HCT116 (cell line): ENCODE measurements at places on chromosomes 7 and 10.

DNA sequence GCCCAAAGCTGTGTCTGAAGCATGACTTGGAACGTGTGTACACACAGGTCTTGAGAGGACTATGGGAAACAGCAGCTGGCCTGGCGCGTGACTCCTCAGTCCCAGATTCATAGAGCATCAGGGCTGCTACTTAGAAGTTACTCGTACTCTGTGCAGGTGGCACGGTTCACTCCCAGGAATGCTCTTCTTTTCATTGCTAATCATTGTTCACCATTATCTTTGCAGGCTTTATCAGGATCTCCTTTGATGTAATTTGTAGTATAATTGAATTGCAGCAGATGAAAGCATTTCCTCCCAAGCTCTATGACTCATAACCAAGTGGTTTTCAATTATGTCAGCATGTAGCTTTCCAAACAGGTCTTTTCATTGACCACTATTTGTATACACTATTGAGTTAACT is 938.9 kb downstream of the NRG3 start:
- no peak for DNase-seq

- DNase-seq = no peak
Measured at GRCh38 chr10:85598646-85599045, 767.9 kb downstream of the GRID1 start.

DNA sequence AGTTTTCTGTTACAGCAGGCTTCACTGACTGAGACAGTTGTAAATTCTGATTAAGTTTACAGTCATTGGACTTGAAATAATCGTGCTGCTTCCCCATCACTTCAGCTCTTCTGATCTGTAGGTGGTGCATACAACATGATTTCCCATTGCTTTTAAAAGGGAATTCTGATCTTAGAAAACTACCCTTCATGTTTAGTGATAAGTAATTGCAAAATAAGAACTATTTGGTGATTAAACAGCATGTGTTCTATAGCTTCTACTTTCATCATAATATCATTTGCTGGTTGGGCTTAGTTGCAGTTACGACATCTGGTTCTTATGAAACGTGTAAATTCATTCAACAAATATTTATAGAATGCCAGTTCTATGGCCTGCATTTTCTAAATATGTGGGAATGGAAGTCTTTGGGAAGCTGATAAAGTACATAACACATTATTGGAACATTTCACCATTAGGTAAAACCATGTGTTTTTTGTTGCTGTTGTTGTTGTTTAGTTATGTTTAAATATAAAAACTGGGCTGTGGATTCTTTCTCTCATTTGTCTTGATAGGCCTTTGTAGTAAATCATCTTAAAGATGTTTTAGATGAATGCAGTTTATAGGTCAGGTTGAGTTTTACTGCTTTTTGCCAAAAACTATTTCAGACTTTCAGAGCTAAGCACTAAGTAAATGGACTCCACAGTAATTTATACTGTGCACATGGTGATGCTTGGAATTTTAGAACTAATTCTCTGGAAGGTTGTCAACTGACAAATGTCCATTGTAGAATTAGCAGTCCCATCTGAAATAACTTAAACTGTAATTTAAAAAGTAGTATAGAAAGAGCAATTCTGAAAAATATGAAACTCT is 13.1 kb downstream of the GNAI1 start:
- DNase-seq = no peak

- no peak for DNase-seq
Measured at GRCh38 chr10:42985436-42986316, 91.2 kb upstream of the RET start.

GRCh38 chr7:66974986-66975590 is 20.3 kb downstream of the SBDS start:
- DNase-seq = no peak

DNA sequence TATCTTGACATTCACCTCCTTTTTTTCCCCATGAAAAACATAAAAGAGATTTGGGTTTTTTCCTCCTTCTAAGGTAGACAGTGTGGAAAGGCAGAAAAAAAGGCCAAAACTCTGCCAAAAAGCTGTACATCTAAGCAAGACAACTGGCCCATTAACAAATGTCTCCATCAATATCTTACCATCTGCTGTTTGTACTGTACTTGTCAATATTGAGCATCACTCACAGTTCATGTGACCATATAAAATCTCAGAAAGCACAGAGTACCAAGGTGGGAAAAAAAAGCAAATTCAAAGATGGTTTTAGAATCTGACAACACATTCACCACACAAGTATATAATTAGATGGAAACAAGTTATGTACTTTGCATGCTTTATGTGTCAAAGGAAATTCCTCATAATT is 52.6 kb downstream of the CACNA2D1 start:
- no peak for DNase-seq

GRCh38 chr10:68271196-68271882 is 39.4 kb upstream of the ATOH7 start:
- no peak for DNase-seq

- DNase-seq = no peak
Measured at GRCh38 chr7:35908331-35909216, 107.7 kb downstream of the SEPTIN7 start.

DNA sequence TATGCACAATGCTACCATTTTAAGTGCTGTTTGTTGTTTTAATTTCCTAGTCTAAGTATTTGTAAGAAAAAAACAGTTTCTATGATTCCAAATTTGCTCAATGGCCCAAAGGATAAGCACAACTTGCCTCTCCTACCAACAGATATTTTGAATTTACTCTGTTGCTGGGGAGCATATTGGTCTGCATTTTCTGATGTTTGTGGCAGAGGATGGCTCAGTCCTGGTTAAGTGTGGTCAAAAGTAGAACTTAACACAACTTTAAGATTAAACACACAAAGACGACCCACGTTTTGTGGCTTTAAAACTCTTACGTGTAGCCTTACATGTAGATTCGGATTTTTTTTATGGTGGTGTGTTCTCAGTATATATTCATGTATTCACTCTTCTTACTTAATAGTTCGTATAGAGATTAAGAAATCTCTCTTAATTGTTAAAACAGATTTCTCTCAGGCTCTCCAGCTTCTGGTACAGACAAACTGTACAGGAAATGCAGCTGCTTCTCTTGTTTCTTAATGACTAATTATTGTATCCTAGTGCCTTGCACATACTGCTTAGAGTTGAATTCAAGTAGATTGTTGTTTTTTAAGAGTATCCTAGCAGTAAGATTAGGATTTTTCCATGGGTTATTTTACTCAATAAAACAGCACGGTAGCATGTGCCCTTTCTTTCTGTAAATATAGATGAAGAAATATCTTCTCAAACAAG is 86.2 kb downstream of the GPR85 start:
- no peak for DNase-seq

DNA sequence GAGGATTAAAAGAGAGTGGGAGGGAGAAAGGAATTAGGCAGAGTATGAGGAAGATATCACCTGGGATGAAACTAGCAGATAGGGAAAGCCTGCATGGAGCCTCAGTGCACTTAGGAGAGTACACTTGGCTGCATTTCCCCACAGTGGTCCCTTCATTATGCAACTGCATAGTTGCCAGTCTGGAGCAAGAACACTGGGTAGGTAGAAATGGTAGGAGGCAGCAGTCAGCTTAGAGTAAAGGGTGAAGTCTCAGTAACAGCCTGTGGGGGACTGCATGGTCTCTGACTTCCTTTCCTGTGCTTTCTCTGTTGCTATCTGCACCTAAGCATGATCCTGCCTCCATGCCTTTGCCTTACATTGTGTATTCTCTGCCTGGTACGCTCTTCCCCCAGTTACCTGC is 14.0 kb upstream of the PCGF5 start:
- DNase-seq = no peak

- DNase-seq = no peak
Measured at GRCh38 chr7:101205901-101206664, 5.2 kb upstream of the MOGAT3 start.

GRCh38 chr10:29668628-29669027 is 33.9 kb upstream of the SVIL start:
- no peak for DNase-seq

DNA sequence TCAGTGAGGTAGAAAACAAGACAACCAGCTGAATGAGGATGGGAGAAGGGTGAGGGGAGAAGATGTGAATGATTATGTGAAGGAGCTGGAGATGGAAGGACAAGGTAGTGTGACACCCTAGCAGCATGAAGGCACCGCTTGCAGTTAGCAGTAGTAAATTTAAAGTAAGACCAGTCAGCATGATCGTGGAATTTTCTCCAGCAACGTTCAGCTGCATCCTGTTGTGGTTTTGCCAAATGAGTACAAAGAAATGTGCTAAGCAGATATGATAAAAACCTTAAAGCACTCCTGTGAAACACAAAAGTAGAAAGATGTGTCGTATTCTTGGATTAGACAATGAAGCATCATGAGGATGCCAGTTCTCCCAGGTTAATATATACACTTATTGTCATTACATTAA is 34.1 kb upstream of the IFRD1 start:
- DNase-seq = no peak

GRCh38 chr7:120874722-120875121 is 16.8 kb upstream of the TSPAN12 start:
- no peak for DNase-seq

DNA sequence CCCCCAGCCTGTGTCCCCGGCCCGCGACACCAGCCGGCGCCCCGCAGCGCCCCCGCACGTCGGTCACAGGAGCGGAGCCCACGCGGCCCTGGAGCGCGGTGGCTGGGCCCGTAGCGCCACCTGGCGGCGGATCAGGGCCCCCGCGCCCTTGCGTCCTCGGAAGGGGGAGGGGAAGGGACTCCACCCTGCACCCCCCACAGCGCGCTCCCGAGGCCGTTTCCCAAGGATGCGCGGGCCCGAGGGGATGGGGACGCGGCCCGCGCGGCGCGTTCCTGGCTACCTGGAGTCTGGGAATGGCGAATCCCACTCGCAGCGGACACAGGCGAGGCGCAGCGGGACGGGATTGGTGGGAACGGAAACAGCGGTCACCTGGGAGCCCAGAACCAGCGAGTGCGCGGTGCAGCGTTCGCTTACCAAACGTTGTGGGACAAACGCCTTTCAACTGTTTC is 23.8 kb upstream of the MKI67 start:
- DNase-seq = peak; percentile 53

DNA sequence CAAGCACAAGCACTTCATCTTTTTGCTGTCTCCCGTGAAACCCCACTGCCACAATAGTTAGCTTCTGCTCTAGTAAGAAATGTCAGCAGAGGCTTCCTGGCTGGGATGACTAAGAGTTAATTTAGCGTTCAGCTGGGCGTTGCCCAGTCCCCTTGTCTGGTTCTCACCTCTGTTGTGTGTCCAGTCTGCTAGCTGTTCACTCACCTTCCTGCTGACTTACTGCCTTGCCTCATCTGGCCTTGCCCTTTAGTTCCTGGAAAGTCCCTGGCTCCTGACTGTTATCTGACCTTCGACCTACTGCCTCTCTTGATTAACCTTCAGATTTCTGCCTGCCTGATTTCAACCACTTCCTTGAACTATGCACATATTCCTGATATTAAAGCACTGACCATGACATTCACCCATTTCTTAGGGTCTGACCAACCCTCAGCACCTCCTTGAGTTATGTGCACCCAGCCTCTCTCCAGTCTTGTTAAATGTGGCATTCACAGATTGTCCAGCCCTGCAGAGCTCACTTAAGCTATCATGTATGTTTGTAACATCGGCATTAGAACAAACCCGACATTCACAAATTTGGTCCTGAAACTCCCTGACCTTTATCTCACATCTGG is 30.3 kb downstream of the C7orf33 start:
- DNase-seq = peak; percentile 3

GRCh38 chr7:139109188-139109982 is at the start of gene ZC3HAV1:
ZC3HAV1 (minus strand) TSS chr7:139109720; CDS start chr7:139109331, 389 bp downstream.
- DNase-seq = peak; percentile 50

DNA sequence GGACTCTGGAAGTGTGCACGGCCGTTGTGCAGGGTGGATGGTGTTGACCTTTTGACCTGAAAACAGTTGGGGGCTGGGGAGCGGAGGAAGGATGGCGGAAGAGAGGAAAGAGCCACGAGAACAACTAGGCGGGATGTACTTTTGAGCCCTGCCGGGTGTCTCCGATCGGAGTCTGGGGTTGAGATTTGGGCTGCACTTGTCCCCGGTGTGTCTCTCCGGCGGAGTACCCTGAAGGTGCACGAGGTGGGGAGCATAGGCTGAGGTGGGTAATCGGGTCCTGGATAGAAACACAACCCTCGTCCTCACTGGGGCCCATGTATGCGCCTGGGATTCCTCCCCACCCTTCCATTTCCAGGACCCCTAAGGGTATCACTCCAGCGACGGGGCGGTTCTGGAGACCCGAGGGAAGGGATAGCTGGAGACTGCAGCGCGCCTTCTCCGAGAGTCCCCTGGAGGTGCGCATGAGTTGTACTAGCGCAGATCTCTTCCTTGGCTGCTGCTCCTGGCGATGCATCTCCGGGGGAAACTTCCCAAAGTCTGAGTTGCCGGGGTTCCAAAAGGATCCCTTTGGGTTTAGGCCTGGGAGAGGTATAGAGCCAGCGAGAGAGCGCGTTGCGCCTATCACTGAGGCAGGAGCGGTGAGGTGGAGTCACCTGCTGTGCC is 4.6 kb upstream of the HMX2 start:
- DNase-seq = no peak

DNA sequence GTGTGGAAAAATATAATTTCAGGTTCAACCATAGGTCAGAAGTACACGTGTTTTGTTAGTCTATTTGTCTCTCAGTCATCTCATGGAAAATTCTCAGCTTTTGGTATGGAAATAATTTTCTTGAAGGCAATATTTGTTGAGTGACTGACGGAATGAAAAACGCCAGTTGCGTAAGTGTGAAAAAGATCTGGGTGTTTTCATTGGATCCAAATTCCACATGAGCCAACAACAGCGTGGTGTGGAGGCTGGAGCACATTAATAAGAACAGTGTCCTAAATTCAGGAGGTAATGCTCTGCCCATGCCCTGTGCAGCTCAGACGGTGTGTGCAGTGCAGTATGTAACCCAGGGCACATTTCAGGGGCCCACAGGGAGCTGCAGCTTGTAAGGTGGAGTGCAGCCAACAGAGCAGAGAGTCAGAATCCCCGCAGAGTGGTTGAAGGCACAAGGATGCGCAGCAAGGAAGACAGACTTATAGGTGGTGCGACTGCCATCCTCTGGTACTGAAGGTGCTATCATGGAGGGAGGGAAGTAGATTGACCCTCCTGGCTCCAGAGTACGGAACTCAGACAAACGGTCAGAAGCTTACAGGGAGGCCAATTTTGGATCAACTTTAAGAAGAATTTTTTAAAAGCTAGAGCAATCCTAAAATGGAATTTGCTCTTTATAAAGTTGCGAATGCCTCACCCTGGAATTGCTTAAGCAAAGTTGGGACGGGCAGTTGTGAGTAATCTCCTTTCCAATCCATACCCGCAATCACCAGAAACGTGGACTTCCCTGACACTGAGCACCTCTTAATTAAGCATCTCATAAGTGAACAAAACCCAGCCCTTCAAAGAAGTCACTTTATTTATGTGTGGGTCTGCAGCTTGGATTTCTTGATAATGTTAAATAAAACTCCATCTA is 38.0 kb downstream of the EGFR start:
- no peak for DNase-seq

DNA sequence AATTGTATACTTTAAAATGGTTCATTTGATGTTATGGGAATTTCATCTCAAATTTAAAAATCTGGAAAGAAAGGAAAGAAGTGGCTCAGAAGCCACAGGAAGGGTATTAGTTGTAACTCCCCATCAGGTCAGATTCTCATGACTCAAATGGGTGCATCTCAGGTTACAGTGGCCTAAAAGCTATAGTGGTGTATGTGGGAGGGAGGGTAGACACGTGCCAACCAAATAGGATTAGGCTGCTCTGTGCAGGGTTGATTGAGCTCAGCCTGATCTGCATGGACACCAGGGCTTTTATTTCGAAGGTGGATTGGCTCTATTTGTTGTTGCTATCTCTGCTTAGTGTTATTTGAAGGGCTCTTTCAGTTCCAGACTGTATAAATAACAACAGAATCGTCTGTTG is 121.5 kb upstream of the PRR15 start:
- DNase-seq = peak; percentile 6

GRCh38 chr7:295155-296154 is 5.5 kb downstream of the FOXL3 start:
- no peak for DNase-seq
